Nasal cavity respiratory epithelium epithelial cell of viscerocranial mucosa (primary cell): ENCODE measurements at places on chromosomes 3 and 15. TPM values are rescaled to one million over a fixed set of nuclear protein-coding genes. Genes with fewer than 3 reads are reported as not detected.

Gene TMEM45A
- 8.5 and 10.7 TPM in 2 replicates for total RNA-seq

Gene MST1R
- total RNA-seq, result 21.9 and 24.4 TPM in 2 replicates

Gene KCNMB2
- not detected in 2 replicates for total RNA-seq

Gene PDZRN3
- total RNA-seq, result 0.21 and 0.34 TPM in 2 replicates

Gene MTHFS
- 15.7 and 31.4 TPM in 2 replicates for total RNA-seq

Gene TUSC7
- total RNA-seq, result not detected in 2 replicates
